Activated CD8-positive, alpha-beta T cell treated with anti-CD3 and anti-CD28 coated beads for 36 hours (primary cell): ENCODE measurements at places on chromosomes 6 and 20. TPM values are rescaled to one million over a fixed set of nuclear protein-coding genes. Genes with fewer than 3 reads are reported as not detected.

RBBP8NL gene
- not detected for total RNA-seq

MOCS1 gene
- 1.5 TPM for total RNA-seq

CDH26 gene
- 1.0 TPM for total RNA-seq

FAXC gene
- not detected for total RNA-seq

XKR7 gene
- not detected for total RNA-seq

C6orf52 gene
- total RNA-seq, result 2.6 TPM

AK9 gene
- 3.0 TPM for total RNA-seq

LST1 gene
- 40.4 TPM for total RNA-seq

GMPR gene
- total RNA-seq, result 0.65 TPM

PROCR gene
- total RNA-seq, result 2.3 TPM

CPNE5 gene
- total RNA-seq, result 1.2 TPM

GDAP1L1 gene
- not detected for total RNA-seq

FAM184A gene
- 4.8 TPM for total RNA-seq

FOXS1 gene
- total RNA-seq, result not detected

ATAT1 gene
- total RNA-seq, result 7.5 TPM

GJA10 gene
- not detected for total RNA-seq

EEF1A2 gene
- total RNA-seq, result 1.4 TPM

MARCKS gene
- total RNA-seq, result 0.83 TPM

CD83 gene
- 24.7 TPM for total RNA-seq

C4B gene
- 3.3 TPM for total RNA-seq

CST5 gene
- not detected for total RNA-seq

MYCT1 gene
- not detected for total RNA-seq

TFAP2A gene
- total RNA-seq, result not detected

ELOVL4 gene
- 1.7 TPM for total RNA-seq

PLCB4 gene
- not detected for total RNA-seq

BLOC1S5 gene
- 23.7 TPM for total RNA-seq

IL17A gene
- total RNA-seq, result not detected

TUBB2B gene
- 0.67 TPM for total RNA-seq

REM1 gene
- not detected for total RNA-seq

TMEM151B gene
- 0.05 TPM for total RNA-seq

EYS gene
- total RNA-seq, result not detected

KHDC1 gene
- 3.5 TPM for total RNA-seq

ADISSP gene
- total RNA-seq, result 62.5 TPM

TLDC2 gene
- total RNA-seq, result not detected

SLC22A2 gene
- not detected for total RNA-seq

SAMD10 gene
- 17.5 TPM for total RNA-seq

PRSS35 gene
- not detected for total RNA-seq

GRIK2 gene
- not detected for total RNA-seq

RSPO3 gene
- total RNA-seq, result not detected

SMLR1 gene
- total RNA-seq, result not detected
